ENCODE measurements at places on chromosomes 16 and 17. TPM values are rescaled to one million over a fixed set of nuclear protein-coding genes. Genes with fewer than 3 reads are reported as not detected.

DNA sequence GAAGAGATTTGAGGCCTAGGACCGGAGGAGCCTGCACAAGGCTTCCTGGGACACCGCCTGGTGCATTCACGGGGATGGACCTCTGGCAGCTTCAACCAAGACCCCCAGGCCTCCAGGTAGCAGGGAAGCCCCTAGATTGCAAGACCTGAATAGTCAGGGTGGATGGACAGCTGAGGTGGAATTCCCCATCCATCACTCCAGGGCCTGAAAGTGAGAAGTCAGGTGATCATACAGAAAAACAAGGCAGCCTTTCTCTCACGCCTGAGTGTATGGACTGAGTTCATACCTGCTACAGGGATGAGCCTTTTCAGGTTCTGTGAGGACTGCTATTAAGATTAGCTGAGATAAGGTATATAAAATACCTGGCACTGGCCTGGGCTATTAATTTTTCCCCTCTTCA lies 74.2 kb downstream of the PLXDC1 start:
- DNase-seq: no peak

DNA sequence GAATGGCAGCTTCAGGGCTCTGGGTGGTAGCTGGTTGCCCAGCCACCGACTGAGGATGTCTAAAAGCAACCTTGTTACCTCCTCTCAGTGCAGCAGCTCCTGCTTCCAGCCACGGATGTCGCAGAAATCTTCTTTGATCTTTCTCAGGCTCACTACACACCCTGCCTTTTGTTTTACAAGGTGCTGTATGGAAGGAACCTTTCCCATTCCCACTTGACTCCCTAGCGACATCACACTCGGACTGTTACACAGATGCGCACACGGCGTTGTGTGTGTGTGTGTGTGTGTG lies 135.8 kb upstream of the CPHXL start:
- DNase-seq: no peak

- DNase-seq: no peak
Measured at GRCh38 chr17:7248796-7249195, 2.7 kb downstream of the CTDNEP1 start.

DNA sequence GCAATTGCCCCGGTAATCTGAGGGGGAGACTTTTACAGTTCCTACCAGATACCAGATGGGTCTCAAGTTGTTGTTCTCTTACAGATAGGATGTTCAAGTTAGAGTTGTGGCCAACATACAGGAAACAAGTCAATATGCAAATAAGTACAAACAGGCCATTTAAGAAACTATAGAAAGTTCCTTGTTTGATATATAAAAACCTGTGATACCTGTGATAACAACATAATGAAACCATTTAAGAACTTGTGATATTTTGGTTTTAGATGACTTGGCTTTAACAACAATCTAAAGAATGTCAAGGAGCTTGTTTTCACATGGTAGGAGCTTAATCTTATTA lies 16.8 kb downstream of the CDR2 start:
- no peak for DNase-seq

The KRTAP2-2 gene
- total RNA-seq: not detected

The ANKRD40CL gene
- not detected for total RNA-seq

GRCh38 chr17:48618256-48618896 lies 3.3 kb upstream of the HOXB8 start:
- DNase-seq: peak; percentile 91

The FOXN1 gene
- total RNA-seq: not detected

DNA sequence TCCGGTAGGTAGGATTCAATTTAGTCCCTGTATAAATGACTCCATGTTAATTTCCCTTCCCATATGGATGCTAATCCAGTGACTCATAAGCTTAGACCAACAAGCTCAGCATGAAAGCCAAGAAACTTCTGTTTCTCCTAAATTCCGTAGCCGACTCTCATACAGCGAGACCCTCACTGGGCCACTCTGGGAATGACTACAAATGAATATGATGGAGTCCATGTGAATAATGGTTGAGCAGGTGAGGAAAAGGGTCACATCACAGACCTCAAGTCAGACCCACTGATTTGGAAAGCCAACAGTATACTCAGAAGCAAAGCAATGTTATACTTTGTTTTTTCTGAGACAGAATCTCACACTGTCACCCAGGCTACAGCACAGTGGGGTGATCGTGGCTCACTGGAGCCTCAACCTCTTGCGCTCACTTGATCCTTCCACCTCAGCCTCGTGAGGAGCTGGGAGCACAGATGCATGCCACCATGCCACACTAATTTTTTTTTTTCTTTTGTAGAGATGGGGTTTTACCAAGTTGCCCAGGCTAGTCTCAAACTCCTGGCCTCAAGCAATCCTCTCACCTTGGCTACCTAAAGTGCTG lies 14.6 kb downstream of the RSL1D1 start:
- no peak for DNase-seq

DNA sequence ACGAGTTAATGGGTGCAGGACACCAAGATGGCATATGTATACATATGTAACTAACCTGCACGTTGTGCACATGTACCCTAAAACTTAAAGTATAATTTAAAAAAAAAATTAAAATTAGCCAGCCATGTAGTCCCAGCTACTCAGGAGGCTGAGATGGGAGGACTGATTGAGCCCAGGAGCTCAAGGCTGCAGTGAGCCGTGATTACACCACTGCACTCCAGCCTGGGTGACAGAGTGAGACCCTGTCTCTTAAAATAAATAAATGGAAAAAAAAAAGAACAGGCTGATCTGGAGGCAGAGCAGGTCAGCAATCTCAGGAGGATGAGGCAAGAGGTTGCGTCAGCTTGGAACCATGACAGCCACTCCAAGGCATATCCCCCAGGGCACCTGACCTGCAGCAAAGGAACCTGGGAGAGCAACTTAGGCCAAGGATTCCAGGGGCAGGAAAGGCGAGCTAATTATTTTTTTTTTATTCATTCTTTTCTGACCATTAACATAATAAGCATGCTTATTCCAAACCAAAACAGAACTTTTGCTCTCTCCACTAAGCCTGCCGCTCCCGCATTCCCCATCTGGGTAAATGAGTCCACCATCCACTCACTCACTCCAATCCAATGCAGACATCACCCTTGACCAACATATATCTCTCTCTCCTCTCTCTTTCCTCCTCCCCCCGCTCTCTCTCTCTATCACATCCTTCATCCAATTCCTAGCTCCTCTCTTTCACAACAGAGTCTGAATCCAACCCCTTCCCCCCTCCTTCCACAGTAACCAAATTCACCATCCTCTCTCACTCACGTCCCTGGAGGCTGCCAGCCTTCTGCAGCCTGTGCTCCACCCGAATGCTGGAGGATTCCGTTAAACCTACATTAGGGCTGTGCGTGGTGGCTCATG lies 47.7 kb downstream of the TK2 start:
- DNase-seq: no peak

The SLC52A1 gene
- 0.26 TPM for total RNA-seq

- no peak for DNase-seq
Measured at GRCh38 chr17:12627781-12628451, 37.8 kb upstream of the MYOCD start.

DNA sequence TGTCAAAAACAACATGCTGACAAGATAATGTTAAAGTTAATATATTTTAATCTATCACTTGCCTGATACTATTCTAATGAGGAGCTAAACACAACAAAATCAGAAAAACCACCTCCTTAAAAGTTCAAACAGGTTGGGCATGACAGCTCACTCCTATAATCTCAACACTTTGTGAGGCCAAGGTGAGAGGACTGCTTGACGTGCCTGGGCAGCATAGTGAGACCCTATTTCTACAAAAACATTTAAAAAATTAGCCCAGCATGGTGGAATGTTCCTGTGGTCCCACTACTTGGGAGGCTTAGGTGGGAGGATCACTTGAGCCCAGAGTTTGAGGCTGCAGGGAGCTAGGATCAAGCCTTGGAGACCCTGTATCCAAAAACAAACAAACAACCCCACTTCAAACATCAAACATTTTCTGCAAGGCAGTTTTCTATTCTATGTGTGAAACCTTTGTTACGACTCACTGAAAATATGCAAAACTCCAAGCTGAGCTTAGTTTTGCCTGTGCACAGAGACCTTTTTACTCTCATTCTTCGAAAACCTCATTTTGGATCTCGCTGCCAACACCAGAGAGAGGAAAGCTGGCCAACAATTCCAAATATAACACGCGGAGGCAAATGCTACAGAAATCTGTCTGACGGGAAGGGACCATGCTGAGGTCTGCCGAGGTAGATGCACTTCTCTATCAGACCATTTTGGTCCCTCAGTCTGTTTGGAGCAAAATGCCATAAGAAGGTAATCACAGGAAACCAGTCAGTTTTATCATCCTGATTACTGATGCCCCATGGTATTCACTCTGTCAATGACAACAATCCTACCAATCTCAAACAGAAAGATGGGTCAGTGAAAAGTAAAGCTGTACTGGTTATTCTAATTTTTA lies 6.2 kb downstream of the PHF12 start:
- DNase-seq: no peak

- no peak for DNase-seq
Measured at GRCh38 chr16:56769677-56770076, 39.7 kb downstream of the NUP93 start.

The NETO2 gene
- total RNA-seq: 4.4 TPM

GRCh38 chr16:23302045-23302956 lies at the start of gene SCNN1B:
SCNN1B (plus strand) TSS chr16:23302302; CDS start chr16:23348600, 46,298 bp downstream.
- peak; percentile 28 for DNase-seq

- DNase-seq: peak; percentile 67
Measured at GRCh38 chr16:75065149-75065505, 51.5 kb downstream of the LDHD start.

The PCGF2 gene
- 1.7 TPM for total RNA-seq

The GPRC5B gene
- 0.11 TPM for total RNA-seq

The RASD1 gene
- total RNA-seq: 0.18 TPM

GRCh38 chr17:76438906-76439305 lies 14.0 kb downstream of the UBE2O start:
- DNase-seq: no peak

DNA sequence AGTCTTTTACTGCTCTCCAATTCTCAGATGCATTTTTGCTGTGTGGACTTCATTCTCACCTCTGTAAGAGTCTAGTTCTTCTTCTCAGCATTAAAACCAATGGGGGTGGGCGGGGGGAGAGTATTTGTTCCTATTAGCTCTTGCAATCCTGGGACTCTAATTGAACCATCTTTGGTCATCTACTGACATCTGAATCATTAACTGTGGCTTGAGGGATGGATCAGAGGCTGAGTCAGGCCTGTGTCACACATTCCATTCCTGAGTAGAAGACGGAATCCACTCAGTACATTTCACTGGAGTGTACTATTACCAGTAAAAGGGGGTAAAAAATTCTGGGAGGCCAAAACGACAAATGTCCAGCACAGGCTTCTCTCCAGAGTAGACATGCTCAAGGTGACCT lies 12.8 kb upstream of the ZNF23 start:
- no peak for DNase-seq

- no peak for DNase-seq
Measured at GRCh38 chr17:1920948-1921351, 91.1 kb downstream of the RPA1 start.

DNA sequence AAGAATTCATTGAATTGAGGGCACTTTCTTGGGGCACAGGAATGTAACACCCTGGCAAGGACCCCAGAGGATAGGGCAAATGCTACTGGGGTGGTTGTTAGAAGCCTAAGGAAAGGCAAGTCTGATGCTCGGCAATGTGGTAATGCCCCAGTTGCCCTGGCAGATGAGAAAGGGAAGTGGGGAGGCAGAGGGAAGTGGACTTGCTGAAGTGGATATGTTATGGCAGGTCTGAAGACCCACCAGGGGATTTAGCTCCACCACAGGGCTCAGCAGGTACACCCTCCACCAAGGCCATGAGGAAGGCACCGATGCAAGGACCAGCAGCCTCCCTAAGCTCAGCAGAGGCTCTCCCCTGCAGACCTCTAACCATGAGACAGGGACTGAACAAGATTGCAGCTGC lies 184.8 kb downstream of the IRX5 start:
- no peak for DNase-seq

The IL34 gene
- total RNA-seq: not detected

The STAC2 gene
- not detected for total RNA-seq

GRCh38 chr17:74816905-74817620 lies 40.9 kb upstream of the NAT9 start:
- DNase-seq: no peak

- peak; percentile 27 for DNase-seq
Measured at GRCh38 chr16:11896486-11897176, 19.1 kb downstream of the GSPT1 start.

DNA sequence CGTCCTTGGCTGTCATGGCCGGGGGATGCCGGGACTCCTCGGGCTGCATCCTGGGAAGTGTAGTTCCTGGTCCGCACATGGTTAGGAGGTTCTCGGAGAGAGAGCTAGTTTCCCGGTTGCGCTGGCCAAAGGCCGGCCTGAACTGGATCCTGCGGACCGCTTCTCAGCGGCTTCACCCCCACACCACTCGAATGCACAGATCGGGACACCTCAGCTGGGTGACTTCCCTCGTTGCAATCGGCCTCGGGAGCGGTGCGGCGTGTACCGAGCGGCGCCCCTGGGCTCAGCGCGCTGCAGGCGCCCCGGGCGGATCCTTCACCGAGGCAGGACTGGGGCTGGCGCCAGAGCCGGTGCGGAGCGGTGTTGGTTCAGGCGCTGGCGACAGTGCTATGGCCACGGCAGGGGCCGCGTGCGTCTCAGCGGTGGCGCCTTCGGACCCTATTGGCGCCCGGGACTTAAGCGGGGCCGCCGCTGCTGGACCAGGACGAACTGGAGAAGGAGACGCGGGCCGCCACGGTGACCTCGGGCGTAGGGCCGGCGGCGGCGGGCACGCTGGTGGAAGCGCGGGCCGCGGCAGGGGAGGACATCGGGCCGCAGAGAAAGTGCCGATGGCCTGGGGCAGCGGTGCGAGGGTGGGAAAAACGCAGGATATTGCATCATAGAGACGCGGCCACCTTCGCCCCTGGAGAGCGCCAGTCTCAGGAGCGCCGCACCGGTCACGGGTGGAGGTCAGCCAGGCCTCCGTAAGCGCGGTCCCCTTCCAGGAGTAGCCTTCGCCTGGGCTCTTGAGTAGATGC lies 11.4 kb downstream of the ZNF629 start:
- DNase-seq: peak; percentile 80

DNA sequence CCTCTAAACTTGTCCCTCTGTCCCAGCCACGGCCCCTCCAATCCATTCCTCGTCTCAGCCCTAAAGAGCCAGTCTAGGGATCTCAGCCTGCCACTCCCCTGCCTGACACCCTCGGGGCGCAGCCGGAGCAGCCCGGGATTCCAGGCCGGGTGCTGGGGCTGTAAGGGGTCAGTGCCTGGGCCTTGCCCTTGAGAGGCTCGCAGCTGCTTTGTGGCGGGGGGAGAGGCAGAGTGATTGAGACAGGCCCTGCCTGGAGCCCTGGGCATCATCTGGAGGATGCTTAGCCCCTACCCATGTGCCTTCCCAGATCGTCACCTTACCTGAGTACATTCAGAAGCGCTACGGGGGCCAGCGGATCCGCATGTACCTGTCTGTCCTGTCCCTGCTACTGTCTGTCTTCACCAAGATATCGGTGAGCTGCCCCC lies 8.3 kb downstream of the SLC5A10 start:
- no peak for DNase-seq

- no peak for DNase-seq
Measured at GRCh38 chr17:48322060-48322459, 108.0 kb downstream of the SKAP1 start.

Measured in activated CD4-positive, alpha-beta T cell treated with anti-CD3 and anti-CD28 coated beads for 36 hours (primary cell).